ENCODE measurements at places on chromosomes 16 and 17.
A peak's percentile ranks its signal among the peaks of the same experiment; 100 is the strongest.

GRCh38 chr16:22109258-22109898 is 17.0 kb downstream of the VWA3A start:
- DNase-seq = no peak

DNA sequence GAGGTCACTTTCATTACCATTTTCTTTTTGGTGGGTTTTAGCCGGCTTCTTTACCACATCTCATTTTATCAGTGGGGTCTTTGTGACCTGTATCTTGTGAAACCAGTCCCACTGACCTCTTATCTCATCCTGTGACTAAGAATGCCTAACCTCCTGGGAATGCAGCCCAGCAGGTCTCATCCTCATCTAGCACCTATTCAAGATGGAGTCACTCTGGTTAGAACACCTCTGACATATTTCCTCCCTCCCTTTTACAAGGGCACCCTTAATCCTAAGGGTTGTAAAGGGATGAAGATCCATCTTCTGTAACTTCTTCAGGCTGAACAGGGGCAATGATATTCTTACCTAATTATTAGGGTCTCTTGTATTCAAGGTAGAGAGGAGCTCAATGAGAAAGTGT is 107.9 kb upstream of the HAS3 start:
- DNase-seq = no peak

DNA sequence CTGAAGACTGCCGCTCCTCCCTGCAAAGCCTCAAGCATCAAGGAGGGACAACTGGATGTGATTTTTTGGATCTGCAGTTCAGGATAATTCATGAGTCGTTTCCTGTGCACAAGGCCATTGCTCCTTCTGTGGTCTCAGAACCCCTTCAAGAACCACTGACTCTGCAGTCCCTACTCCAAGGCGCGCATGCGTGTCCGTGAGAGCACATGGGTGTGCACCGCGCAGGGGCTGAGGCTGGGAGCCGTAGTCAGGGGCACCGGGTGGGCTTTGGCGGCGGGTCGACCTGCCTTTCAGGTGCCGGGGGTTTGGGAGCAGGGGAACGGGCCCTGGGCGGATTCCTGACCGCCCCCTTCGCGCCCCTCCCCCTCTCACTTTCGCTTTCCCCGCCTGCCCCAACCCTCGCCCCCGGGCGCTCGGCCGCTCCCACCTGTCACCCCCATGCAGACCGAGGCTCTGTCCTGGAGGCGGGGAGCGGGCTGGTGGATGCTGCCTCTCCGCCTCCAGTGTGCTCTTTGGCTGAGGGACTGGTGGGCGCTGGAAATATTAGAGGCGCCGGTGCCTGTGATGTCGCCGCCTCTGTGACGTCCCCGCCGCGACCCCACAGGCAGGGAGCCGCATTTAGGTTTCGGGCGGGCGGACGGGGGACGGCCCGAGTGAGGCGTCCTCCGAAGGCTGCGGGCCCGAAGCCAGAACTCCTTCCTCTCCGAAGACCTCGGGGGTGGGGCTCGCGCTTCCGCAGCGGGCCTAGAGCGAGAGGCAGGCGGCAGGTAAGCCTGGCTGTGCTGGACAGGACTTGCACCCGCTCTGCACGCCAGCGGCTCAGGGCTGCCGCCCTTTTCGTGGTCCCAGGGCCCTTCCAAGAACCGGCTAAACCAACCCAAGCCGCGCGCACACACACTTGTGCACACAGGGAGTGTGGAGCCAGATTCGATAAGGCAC is at the start of gene SPATA32:
Gene SPATA32 (minus strand): TSS at position 518 of the 939 bp plus-strand sequence. CDS start 78 bp downstream, at position 440.
- DNase-seq = peak; percentile 55

DNA sequence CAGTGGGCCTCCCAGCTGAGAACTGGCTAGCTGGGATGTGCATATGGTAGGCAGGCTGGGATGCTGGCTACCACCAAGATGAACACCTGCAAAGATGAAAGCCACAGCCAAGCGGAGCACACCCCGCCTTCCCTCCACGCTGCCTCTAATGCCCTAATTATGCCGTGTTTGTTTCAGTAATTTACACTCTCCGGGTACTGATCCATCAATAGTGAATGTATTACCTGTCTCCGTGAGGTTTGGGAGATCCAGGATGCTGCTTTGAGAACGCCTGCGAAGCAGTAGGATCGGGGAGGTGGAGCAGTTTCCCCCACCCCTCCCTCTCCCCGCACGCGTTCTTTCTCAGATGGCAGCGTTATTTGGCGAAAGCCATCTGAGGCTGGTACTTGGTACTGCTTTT is 28.9 kb upstream of the GSE1 start:
- no peak for DNase-seq

GRCh38 chr17:7854851-7855659 is at the start of gene TMEM88:
Gene TMEM88 (plus strand): TSS chr17:7855066. CDS start chr17:7855075, 9 bp downstream.
- no peak for DNase-seq

DNA sequence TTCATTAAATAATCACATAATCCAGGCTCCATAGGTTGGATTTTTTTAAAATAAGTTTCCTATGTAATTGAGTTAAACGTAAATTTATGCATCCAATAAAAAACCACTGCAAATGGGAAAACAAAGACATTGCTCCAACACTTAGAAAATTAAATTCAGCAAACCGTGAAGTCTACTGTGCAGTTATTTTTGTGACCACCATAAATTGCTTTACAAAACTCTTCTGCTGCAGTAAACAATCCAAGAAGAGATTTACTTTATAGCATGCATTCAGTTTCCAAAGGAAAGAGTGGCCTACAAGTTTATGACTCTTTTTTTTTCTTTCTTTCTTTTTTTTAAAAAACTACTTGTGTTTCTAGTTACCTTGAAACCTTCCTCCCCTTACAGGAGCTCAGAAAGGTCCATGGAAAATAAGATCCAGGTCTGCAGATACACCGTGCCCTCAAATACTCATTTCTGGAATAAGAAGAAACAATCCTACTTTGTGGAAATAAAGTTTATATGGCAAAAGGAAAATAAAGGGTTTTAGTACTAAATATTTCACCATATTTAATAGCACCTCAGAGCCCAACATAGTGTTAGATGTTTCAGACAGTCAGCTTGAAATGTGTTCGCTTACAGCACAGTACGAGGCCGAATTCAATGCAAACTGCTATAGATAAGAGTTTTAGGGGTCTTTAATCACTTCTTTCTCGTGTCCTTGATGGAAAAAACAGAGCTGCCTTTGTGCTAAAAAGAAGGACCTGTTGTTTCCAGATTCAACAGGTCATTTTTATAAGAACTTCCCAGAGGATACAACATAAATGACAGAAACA is 3.2 kb downstream of the HS3ST3A1 start:
- DNase-seq = no peak

DNA sequence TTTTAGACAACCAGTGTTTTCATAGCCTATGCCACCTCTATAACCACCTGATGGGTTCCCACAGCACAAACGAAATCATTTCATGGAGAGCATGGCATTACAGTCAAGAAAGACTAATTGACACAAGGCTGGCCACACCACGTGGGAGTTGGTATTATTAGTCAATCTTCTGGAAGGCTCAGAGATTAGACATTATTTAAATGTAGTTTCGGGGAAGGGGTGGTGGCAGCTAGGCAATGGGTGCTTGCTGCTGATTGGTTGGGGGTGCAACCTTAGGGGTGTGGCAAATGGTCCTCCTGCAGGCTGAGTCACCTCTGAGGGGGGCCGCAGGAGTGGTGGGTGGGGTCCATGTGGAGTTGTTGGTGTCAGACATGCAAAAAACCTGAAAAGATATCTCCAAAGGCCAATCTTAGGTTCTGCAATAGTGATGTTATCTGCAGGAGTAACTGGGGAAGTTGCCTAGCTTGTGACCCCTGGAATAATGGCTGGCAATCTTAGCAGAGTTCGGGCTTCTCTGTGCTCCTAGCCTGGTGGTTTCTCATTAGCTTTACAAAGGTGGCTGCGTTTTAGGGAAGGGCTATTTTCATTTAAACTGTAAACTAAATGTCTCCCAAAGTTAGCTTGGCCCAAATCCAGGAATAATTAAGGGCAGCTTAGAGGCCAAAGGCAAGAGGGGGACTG is 4.6 kb downstream of the TEN1 start:
- no peak for DNase-seq

DNA sequence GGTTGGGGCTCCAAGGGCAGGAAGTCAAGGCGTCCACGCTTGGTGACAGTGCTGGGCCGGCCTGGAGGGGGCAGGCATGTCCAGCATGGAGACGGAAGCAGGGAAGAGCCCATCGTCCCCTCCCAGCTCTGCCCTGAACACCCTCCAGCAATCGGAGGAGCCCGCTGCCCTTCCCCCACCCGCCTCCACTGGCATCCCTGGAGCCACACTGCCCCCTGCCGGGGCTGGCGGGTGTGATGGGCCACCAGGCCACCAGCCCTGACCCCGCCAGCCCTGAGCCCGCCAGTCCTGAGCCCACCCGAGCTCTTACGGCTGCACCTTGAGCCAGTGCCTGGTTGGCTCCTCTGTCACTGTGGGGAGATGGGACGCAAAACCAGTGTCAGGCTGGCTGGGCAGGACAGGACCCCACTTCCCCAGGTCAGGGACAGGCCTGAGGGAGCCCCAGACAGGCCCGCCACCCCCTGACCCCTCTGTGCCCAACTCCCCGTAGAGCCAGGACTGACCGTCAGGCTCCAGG is 4.1 kb upstream of the CDH15 start:
- peak; percentile 74 for DNase-seq
